ENCODE measurements at places on chromosomes 5 and 9.

GRCh38 chr5:2538169-2538568 lies 213.3 kb downstream of the IRX2 start:
- no peak for DNase-seq

GRCh38 chr5:7246287-7246686 lies 149.7 kb upstream of the ADCY2 start:
- no peak for DNase-seq

DNA sequence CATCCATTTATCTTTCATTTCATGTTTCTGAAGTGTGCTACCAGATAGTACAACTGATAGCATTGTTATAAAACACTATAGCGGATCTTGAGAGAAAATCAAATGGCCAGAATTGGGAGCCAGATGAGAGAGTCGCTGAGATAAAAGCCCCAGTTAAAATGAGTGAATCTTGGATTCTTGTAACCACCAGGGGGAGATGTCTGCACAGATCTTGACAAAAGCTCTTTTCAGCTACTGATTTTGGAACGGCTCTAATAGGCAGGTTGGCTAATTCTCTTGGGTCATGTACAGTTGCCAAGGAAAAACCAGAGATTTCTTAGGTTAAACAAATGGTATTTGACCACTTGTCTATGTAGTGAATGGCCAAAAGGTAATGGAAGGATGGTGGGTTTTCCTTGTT lies 21.7 kb downstream of the F2RL2 start:
- peak; percentile 87 for DNase-seq

- DNase-seq, result peak; percentile 91
Measured at GRCh38 chr9:110123341-110124095, 84.4 kb downstream of the C9orf152 start.

- no peak for DNase-seq
Measured at GRCh38 chr5:154694159-154694558, 61.0 kb upstream of the LARP1 start.

- DNase-seq, result peak; percentile 86
Measured at GRCh38 chr9:111866976-111867375, 29.6 kb upstream of the UGCG start.

- peak; percentile 86 for DNase-seq
Measured at GRCh38 chr9:115115924-115116323, 2.0 kb downstream of the TNC start.

- peak; percentile 92 for DNase-seq
Measured at GRCh38 chr5:73365301-73365853, 83.2 kb downstream of the FOXD1 start.

DNA sequence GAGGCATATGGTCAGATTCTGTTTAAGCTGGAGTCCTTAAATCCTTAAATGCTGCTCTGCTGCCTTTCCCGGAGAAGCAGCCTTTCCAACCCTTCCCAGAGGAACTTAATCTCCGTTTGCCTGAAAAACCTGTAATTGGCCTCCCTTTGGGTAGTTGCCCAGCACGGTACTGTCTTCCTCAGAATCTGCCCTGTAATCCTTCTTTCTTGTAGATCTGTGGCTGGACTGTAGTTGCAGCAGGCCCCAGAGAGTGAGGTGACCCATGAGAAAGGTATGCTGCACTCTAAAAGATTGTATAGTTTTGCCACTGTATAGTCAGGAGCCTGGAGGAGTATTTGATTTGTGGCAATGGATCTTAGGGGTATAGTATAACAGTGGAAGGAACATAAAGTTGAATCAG lies 11.7 kb downstream of the SPIN1 start:
- DNase-seq, result peak; percentile 60

- no peak for DNase-seq
Measured at GRCh38 chr9:38281196-38281595, 111.3 kb upstream of the ALDH1B1 start.

- DNase-seq, result no peak
Measured at GRCh38 chr5:146474065-146474464, 26.9 kb downstream of the TCERG1 start.

GRCh38 chr5:95728494-95729114 lies 2.5 kb upstream of the RHOBTB3 start:
- DNase-seq, result no peak

DNA sequence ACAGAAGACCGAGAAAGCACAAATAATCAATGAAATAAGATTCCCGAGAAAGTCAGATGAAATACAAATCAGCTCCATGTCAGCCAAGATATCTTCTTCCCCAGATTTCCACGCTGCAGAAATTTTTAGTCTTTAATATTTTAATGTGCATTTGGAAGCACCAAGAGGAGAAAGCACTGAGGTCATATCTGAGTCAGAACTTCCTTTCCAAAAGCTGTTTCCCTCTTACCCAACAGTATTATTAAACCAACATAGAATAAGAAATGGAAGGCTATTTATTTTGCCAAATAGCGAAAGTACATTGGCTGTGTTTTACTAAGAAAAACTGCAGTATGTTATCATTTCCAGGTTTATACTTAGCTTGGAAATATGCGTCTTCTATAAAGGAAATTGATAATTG lies 772.1 kb upstream of the CDH9 start:
- DNase-seq, result no peak

DNA sequence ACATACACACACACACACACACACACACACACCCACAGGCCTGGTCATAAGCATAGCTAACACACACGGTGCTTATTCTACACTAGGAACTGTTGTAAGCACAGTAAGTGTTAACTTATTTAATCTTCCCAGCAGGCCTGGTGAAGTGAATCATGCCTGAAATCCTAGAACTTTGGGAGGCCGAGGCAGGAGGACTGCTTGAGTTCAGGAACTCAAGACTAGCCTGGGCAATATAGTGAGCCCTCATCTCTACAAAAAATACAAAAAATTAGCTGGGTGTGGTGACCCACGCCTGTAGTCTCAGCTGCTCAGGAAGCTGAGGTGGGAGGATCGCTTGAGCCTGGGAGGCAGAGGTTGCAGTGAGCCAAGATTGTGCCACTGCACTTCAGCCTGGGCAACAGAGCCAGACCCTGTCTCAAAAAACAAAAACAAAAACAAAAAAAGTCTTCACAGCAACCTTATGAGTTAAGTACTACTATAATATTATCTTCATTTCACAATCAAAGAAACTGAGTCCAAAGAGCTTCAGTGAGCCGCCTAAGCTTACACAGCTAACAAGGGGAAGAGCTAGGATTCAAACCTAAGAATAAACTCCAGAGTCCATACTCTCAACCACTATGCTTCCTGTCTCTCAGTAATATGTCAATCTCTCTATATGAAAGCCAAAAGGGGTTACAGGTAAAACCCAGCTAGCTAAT lies 2.3 kb downstream of the MEGF9 start:
- no peak for DNase-seq

GRCh38 chr5:98977723-98978122 lies 48.9 kb upstream of the CHD1 start:
- no peak for DNase-seq

DNA sequence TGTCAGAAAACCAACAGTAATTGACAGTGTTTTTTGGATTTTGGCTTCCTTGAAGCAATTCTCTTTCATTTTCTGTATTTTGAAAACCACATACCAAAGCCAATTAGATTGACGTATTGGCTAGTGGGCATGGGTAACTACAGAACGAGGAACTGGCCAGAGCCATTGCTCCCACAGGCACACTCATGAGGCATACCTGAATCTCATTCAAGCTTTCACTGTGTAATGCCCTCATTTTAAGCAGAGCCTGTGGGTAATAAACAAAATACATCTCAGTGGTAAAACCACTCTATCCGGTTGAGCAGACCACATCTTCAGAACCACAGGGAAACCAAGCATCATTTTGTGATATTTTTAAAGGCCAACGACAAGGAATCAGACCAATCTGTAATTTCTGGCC lies 394.1 kb downstream of the ZNF608 start:
- no peak for DNase-seq

DNA sequence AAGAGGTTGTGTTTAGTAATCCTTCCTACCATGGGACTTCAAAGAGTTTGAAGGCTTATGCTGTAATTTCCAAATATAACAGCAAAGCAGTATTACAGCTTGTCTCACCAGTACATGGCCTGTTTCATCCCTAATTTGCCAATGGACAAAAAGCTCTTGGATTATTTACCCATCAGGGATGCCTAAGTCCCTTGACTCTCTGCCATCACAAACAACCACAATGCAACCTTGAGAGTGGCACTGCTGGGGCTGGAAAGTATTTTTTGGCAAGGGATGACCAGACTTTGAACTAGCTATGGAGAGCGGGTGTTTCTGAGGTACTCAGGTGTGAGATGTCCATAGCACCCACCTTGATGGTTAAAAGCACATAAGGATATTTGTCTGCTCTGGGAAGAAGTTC lies 9.1 kb downstream of the MAMDC2 start:
- no peak for DNase-seq

DNA sequence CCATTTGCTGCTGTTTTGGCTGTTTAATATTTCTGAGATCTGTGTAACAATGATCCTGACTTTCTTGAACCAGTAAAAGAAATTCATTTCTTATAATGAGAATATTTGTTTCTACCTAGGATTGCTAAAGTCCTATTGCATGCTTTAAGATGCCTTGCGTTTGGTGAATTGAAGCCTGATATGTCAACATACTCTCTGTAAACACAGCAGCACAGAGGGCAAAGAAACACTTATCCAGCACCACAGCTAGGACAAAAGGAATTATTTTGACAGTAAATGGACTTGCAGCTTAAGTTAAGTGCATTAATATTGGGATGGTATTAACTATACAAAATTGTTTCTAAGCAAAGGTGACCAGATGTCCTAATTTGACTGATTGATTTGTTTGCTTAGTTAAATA lies 2031.2 kb upstream of the CDH6 start:
- no peak for DNase-seq

GRCh38 chr9:121240472-121241135 lies 27.4 kb upstream of the GSN start:
- DNase-seq, result peak; percentile 4

GRCh38 chr5:169706758-169707450 lies 69.8 kb downstream of the DOCK2 start:
- peak; percentile 67 for DNase-seq

GRCh38 chr5:178324481-178325310 lies 92.1 kb upstream of the PHYKPL start:
- no peak for DNase-seq

DNA sequence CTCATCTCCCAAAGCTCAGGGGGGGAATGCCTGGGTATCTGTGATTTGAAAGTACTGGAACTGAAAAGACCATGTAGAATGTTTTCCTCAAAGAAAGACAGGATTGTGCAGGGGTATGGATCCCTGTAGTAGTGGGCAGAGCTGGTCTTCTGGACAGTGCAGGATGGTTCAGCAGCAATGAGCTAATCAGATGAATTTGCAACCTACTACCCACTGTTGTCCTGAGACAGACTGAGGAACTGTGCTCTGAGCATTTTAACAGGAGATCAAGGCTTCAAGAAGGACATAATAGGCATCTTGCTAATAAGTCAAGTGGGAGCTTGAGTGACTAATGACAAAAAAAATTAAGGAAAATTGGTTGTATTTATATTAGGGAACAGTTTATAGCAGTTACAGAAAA lies 61.7 kb downstream of the FYB1 start:
- no peak for DNase-seq

- DNase-seq, result peak; percentile 12
Measured at GRCh38 chr5:19770396-19770795, 217.6 kb downstream of the CDH18 start.

GRCh38 chr9:87671925-87672324 lies 54.0 kb upstream of the CTSL start:
- no peak for DNase-seq

DNA sequence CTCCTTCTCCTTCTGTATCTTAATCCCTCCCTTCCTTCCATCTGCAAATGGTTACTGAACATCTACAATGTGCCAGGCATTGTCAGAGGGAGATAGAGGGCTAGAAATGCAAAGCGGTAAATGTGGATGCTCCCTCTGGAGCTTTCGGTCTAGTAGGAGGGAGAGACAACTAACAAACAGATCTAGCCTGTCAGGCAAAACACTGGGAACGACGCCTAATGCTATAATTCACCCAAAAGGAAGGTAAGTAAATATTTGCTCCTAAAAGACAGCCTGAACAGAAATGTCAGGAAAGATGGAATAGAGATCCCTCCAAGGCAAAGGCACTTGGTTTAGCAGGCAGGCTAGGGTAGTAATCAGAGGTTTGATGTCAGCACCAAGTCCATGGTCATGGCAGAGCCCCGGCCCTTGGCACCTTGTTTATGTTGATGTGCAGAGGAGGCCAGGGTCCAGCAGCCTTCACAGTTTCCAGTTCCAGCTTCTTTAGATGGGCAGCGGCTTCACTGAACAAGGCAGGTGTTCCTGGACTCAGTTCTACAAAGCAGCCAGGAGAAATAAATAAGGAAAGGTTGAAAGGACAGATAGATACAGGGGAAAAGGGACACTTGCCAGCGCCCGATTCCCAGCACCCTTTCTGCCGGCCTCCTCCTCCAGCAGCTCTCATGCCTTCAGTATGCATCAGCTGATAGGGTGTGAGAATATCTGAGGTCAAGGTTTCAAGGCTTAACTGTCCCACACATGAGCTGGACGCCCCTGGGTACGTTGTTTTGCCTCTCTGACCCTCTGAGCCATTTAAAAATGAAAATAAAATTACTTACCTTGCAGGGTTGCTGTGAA lies 46.5 kb upstream of the FRRS1L start:
- DNase-seq, result no peak

DNA sequence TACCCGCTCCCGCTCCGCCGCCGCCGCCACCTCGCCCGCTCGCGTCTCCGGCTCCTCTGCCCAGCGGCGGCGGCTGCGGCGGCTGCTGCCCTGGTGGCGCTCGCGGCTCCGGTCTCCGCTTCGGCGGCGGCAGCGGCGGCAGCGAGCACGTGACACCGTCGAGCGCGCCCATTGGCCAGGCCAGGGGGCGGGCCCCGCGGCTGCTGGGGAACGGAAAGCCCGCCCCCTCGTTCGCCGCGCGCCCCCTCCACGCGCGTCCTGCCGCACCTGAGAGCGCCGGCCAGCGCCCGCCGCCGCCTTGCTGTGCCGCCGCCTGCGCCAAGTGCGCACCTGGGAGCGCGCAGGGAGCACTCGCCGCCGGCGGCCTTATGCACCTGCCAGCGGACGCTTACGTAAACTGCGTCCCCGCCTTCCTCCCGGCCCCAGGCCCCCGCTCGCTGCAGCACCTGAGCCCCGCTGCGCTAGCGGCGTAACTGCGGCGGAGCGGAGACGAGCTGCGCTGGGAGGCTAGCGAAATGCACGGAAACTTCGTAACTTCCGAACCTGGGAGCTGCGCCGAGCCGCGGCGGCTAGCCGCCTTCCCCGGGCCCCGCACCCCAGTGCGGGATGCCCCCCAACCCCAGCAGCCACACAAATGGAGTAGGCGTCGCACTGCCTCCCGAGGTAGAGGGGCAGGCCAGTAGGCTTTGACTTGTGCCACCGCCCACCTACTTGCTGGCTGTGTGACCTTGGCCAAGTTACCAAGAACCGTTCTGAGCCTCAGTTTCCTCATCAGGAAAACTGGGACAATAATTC lies at the start of gene STRBP:
STRBP (minus strand) TSS at position 122 of the 795 bp plus-strand sequence. CDS start 84,452 bp downstream, outside the sequence.
- DNase-seq, result peak; percentile 68

- no peak for DNase-seq
Measured at GRCh38 chr5:66841264-66841663, 245.1 kb downstream of the MAST4 start.

- peak; percentile 15 for DNase-seq
Measured at GRCh38 chr9:71819115-71819739, 50.9 kb upstream of the CEMIP2 start.

GRCh38 chr5:144711172-144711571 lies 540.5 kb downstream of the KCTD16 start:
- DNase-seq, result no peak

GRCh38 chr9:98064623-98065392 lies 8.3 kb downstream of the NANS start:
- no peak for DNase-seq

Data from fibroblast of lung (primary cell).